Astrocyte of the hippocampus (primary cell): ENCODE measurements at places on chromosomes 5 and 9.

DNA sequence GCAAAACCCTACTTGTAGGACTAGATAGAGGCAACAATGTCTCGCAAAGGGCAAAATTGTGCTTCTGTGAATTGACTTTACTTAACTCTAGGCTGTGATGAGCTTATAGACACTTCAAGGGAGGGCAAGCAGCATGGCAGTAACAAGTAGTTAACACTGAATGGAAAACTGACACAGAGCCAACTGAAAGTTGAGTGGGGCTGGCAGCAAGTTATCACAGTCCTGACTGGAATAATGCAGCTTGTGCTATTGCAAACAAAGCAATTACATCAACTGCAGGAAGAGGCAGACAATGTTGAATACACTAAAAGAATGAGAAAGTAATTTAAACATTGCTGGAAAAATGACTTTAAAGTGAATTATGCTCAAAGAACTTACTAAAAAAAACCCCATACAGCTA is 62.2 kb downstream of the RNF38 start:
- peak; percentile 51 for DNase-seq

DNA sequence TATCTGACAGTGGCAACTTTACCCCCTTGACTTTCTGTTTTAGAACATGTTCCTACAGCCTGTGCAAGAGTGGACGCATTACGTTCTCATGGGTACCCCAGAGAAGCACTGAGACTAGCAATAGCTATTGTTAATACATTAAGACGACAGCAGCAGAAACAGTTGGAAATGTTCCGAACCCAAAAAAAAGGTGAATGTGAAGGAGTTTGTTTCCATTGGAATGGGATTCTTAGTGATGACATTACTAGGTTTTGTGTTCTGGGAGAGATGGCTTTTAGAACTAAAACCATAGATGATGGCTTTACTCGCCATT is 194.1 kb downstream of the ZSWIM6 start:
- DNase-seq: no peak

GRCh38 chr9:16524078-16524477 is 346.4 kb downstream of the BNC2 start:
- DNase-seq: no peak

DNA sequence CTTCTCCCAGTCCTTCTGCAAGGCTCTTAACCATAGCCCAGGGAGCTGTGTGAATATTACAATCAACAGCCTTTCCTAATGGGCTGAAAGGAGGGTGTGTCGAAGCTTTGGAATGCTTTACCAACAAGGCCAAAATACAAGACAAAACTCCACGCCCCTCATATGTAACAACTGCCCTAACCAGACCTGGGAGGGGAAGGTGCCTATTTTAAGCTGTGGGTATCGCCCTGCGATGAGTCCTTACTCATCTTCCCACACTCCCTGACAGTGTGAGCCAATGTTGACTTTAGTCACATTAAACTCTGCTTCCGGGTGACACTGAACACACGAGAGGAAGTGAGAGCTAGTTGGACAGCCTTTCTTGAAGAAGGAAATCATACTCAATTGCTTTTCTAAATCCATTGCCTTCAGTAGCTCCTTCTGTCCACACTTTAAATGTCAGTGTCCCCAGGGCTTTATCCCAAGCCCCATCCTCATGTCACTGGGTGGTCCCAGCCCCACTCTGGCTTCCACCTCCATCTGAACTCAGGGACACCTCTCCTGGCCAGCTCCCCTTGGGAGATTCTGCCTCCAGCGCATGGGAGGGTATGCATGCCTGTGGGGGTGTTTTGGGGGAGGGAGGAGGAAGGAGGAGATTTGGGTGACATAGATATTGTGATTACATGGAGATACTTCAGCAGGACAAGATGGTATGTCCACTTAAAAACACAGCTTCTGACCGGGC is 6.5 kb upstream of the TBC1D9B start:
- DNase-seq: peak; percentile 45

- DNase-seq: no peak
These were observed 24.9 kb downstream of the C9orf50 start for GRCh38 chr9:129595903-129596540.

DNA sequence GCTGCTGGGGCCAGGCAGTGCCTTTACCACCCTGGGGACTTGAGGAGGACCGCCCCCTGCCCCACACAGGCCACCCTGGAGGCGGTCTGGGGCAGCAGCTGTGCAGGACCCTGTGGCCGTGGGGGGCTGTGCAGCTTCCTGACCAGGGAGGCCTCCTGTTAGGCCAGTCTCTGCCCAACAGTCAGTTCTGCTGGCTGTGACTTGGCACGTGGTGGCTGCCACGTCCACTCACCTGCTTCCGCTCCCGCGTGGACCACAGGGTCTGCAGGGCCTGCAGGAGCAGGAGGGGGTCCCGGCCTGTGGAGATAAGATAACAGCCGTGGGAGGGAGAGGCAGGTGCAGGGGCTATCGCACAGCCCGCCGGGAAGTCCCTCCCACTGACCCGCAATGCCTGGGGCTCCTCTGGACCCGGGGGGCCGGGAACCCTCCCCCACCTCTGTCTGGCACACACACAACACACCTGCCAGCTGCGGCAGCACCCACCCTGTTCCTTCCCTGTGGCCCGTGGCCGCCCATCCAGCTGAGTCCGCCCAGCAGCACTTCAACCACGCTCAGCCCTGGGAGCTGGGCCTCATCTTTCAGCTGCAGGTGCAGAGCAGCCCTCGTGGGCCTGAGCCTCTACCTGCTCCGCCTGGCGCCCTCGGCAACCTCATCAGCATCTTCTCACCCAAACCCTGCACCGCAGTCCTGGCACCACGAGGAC is 39.7 kb downstream of the EXD3 start:
- no peak for DNase-seq

- DNase-seq: no peak
These were observed 97.9 kb downstream of the CACNA1B start for GRCh38 chr9:137975527-137975913.

GRCh38 chr9:134319306-134320125 is 6.7 kb upstream of the RXRA start:
- no peak for DNase-seq

GRCh38 chr5:93708442-93708841 is 33.0 kb downstream of the POU5F2 start:
- no peak for DNase-seq

GRCh38 chr9:1207686-1208085 is 157.5 kb downstream of the DMRT2 start:
- DNase-seq: no peak

- peak; percentile 69 for DNase-seq
These were observed 32.1 kb downstream of the RAPGEF1 start for GRCh38 chr9:131707733-131708157.

DNA sequence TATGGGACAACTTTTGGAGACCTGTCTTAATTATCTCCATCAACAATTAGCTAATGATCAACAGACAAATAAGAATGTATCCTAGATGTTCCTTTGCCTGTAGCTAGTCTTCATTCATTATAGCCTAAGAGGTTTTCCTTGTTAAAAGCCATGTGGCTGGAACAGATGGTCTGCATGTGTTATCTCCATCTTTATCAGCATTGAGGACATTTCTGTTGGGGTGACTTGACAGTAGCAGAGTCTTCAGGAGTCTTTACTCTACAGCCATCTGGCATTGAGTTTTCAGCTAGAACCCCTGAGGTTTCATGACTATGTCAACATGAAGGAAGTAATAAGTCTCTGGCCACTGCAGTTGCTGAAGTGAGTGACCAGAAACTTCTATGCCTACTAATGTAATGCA is 106.6 kb upstream of the TLE4 start:
- DNase-seq: no peak

- peak; percentile 73 for DNase-seq
These were observed 2.4 kb downstream of the BBLN start for GRCh38 chr9:128162215-128163026.

DNA sequence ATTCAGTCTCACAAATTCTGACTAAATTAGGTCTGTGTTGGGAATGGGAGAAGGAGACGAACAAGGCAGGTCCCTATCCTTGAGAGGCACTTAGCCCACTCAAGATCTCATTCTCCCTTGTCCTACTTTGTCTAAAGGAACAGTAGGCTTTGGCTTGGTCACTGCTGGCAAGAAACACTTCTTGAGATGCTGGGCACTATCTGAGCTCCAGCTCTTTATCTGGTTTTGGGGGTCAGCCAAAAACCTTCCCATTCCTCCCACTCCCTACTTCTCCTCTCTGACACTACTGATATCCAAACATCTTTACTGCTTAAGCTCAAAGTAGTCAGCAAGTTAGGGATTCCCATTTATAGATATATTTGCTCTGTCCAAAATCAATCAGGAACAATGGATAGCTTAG is 155.2 kb downstream of the MAPKAP1 start:
- no peak for DNase-seq

GRCh38 chr9:114225561-114226212 is 70.3 kb downstream of the COL27A1 start:
- peak; percentile 62 for DNase-seq

DNA sequence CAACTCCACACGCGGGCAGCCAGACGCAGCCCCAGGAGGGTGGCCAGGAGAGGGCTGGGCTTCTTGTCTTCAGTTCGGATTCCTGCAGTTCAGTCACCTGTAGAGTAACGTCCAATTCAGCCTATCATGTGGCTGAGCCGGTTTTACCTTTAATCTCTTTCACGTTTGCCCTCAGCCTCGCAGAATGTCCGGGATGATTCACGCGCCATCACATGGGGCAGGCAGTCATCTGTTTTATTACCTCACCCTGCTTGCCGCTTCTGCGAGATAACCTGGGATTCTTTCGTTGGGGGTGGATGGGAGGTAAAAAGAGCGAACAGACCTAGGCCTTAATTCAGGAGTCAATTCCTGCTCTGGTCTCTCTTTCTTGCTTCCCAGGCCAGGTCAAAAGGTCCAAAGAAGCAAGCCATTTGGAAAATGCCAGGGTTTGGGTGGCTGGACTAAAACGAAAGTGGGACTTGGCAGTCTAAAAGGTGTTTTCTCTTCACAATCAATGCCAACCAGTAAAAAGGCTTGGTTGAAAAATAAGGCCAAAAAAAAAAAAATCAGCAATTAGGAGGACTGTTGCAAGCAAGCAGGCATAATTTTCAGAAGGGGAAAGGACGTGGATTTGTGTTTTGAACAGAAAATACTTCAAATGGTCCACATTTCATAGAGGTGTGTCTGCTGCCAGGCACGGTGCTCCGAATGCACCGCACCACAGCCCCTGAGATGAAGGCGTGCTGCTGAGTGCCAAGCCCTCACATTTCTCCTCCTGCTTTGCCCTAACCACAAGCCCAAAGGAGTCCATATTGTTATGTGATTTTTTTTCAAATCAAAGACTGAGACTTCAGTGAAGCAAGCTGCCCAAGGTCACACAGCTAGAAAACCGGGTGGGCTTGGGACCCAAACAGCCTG is 2.8 kb upstream of the WWC1 start:
- DNase-seq: peak; percentile 54

DNA sequence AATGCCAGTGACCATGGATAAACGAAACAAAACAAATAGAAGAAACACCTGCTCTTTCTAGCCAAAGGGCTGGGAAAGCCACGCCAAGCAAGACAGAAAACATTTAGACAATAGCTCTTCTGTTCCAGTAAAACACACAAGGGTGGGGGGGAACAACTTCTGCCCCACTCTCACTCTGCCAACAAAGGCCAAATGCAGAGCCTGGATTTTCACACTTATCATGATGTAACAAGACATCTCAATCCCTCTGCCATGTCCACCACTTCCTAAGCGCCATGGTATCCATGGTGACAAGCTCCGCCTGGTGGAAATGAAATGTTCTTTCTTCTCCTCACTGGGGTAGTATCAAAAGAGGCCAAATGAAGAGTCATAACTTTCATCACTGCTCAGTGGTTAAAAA is 60.6 kb downstream of the DRD1 start:
- no peak for DNase-seq

- no peak for DNase-seq
These were observed 81.9 kb downstream of the PTPN3 start for GRCh38 chr9:109416135-109416706.
